Lower leg skin (tissue), 4 donors: ENCODE measurements at places on chromosomes 7 and 10. TPM values are rescaled to one million over a fixed set of nuclear protein-coding genes. Genes with fewer than 3 reads are reported as not detected.

Gene PHYHIPL
- not detected for total RNA-seq

- no peak for DNase-seq
These were observed 2.2 kb downstream of the FGFBP3 start for GRCh38 chr10:91907033-91907594.

DNA sequence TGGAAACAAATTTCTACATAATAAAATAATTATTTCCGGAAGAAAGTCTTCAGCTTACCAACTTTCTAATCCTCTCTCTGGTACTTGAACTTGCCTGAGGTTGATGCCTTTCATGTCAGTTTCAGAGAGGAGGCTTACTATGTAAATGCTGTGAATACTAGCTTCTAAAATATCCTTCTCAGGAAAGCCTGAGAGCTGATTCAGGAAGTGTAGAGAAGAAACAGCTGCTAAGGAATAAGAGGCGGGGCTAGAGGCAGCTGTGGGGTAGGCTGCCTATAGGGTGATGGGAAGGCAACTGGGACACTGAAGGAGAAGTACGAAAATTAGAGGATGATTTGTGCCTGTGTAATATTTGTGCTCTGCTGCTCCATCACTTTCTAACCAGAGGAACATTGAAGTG, 69.3 kb downstream of the AVL9 start:
- DNase-seq: no peak

- DNase-seq: no peak
These were observed 19.9 kb downstream of the SPAG6 start for GRCh38 chr10:22365233-22365632.

Gene PSD
- 0.56 TPM for total RNA-seq

Gene CHST15
- 29.8 TPM for total RNA-seq

- DNase-seq: peak; percentile 96
These were observed at the start of gene MAGI2 for GRCh38 chr7:79453558-79454360. Gene MAGI2 (minus strand): TSS chr7:79453667. CDS start chr7:79453320, 347 bp downstream.

- DNase-seq: no peak
These were observed 11.8 kb upstream of the GPNMB start for GRCh38 chr7:23234569-23235296.

DNA sequence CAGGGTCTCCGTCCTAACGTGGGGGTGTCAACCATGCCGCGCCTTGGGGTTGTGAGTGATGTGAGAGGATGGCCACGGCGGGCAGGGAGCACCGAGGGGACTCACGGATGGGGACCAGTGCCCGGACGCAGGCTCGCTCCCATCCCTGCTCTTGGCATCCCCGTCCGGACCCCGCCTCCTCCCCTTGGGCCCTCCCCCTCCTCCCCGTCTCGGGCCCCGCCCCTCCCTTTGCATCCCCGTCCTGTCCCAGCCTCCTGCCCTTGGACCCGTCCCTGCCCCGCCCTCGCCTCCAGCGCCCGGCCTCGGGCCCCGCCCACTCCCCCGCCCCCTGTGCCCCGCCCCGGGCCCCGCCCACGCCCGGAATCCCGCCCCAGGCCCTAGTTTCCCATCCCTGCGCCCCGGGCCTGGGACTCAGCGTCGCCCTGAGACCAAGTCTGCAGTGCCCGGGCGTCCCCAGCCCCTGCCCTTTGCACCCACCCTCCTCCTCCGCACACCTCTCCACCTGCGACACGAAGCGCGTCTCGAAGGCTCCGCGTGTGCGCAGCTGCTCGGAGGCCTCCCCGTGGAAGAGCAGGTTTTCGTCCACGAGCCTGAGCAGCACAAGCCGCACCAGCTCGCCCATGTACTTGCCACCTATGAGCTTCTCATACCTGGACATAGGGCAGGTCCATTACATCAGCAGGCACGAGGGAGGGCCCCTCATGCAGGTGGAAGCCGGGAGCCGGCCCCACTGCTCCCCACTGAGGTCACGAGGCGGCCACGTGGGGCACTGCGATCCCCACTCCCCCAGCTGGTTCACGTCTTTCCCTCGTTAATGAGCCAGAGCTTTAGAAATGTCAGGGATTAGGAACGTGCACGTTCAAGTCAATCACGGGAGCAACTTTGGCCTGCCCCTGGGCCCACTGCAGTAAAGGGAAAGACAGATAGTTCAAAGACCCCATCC, 5.1 kb upstream of the MYL7 start:
- peak; percentile 94 for DNase-seq

DNA sequence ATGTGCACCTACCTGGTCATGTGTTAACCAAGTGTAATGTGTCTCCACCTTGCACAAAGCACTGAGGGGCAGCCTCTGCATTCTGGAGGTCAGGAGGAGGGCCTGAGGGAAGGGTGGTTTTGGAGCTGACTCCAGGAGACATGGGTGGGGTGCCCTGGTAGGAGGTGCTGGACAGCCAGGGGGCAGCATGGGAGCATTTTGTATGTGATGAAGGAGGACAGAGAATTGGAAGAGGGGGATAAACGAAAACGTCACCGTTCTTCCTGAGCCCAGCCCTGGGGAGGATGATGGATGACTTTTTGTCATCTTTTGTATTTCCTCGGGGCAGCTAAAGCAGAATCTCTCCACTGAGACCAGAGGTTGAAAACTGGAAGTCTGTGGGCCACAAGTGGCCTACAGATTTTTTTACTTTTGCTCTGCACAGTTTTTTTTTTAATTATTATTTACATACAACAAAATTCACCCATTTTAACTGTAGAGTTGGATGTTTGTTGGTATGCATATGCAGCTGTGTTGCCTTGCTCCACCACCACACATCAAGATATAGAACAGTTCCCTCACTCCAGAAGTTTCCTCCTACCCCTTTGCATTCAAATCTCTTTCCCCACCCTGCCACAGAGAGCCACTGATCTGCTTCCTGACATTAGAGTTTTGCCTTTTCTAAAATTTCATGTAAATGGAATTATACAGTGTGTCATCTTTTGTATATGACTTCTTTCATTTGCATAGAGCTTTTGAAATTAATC, 242.5 kb downstream of the VTI1A start:
- no peak for DNase-seq

GRCh38 chr7:134175334-134176036, 48.3 kb downstream of the LRGUK start:
- DNase-seq: no peak

DNA sequence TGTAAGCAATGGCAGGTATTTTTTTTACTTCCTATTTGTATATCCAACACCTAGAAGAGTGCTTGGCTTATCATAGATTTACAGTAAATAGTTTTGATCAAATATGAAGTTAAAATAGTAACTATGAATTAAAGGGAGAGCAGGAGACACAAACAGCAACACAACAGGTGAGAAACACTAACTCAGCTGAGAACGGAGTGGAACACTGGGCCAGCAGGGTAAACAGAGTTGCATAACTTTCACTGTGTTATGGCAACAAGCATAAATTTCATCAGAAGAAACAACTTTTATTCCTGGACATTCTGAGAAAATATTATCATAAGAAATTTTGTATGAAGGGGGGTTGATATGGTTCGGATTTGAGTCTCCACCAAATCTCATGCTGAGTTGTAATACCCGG, 52.2 kb upstream of the SMIM30 start:
- DNase-seq: no peak

GRCh38 chr7:141073641-141074161, at the start of gene TMEM178B:
Gene TMEM178B (plus strand): TSS chr7:141074064.
- no peak for DNase-seq

Gene KLF14
- not detected for total RNA-seq

- DNase-seq: no peak
These were observed 66.0 kb downstream of the ST7 start for GRCh38 chr7:117019287-117019686.

GRCh38 chr10:97729014-97729413, 7.9 kb upstream of the ZFYVE27 start:
- no peak for DNase-seq

Gene OR6B1
- not detected for total RNA-seq

Gene SEMA3A
- total RNA-seq: 1.6 TPM

- no peak for DNase-seq
These were observed 27.5 kb downstream of the CPEB3 start for GRCh38 chr10:92263396-92263795.

- no peak for DNase-seq
These were observed 53.1 kb downstream of the APBB1IP start for GRCh38 chr10:26491276-26491675.

Gene CCDC136
- 1.4 TPM for total RNA-seq

- DNase-seq: no peak
These were observed 102.4 kb upstream of the LRGUK start for GRCh38 chr7:134024739-134025138.

Gene MYO3A
- total RNA-seq: 2.2 TPM

Gene PGAM1
- total RNA-seq: 237 TPM

Gene THNSL1
- 1.8 TPM for total RNA-seq

DNA sequence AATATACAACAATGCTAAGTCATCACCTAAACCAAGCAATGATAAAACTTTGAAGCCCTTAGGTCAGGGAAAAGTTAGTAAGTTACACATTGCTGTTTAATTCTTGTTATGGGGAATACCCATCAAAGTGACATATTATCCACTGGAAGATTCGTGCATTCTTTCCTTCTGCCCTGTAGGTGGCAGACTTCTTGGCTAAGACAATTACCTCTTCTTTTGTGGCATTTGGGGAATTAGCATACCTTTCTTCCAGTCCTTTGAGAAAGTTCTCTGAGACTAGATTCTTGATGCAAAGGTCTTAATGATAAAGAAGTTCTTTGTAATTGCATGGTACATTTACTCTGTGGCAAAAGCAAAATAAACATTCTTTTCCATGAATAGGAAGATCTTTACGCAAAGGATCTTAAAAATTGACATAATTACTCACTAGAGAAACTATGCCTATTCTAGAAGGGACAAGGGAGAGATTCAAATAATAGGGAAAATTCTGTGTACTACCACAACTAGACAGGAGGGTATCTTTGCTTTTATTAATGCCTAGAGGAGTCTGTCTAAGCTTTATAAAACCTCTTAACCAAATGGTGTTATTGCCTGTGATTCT, 395.9 kb downstream of the GRM8 start:
- DNase-seq: no peak

DNA sequence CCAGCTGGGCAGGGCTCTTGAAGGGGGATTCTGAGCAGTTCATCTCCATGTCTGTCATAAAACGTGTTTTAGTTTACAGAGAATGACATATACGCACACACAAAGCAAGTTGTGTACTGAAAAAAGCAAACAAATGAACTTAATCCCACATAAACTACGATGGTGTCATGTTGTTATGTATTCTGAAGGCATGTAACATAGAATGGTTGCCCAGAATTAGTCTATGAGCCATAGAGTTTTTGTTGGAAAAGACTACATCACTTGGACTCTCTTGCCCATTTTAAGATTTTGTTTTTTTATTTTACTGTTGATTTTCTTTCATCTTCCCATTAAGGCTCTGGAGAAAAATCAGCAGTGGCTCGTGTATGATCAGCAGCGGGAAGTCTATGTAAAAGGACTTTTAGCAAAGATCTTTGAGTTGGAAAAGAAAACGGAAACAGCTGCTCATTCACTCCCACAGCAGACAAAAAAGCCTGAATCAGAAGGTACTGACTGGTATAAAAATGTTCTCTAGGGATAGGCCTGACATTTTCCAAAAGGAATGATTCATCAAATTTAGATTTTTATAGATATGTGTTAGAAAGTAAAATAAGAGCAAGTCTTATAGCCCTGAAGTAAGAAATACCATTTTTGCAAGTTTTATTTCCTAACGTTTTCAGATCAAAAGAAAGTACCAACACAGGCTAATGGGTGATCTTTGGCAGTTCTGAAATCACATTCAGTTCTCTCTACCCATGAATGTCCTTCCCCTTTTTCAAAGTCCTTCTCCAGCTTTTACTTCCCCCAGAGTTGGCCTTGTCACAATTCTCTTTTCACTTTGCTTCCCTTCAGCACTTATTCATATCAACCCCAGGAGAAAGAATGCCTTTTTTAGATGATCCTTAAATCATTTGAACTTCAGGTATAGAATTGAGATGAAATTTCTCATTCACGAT, 18.9 kb downstream of the CEP55 start:
- DNase-seq: no peak

DNA sequence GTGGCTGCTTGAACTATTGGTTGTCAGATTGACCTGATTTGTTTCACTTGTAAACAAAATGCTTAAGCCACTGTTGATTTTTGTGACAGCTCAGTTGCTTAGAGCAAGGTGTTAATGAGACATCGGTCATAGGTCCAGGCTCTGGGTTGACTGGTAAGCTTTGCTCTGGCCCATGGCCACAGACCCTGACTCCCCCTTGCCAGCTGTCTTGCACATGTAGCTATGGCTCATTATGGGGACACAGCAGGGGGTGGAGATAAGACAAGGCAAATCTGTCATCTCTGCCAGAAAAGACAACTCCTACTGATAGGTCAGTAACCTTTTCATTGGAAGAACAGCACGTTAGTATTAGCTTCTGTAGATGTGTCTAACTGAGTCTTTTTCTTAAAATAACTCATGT, 95.3 kb downstream of the KAT6B start:
- DNase-seq: no peak

GRCh38 chr7:17506095-17506494, 207.6 kb downstream of the AHR start:
- DNase-seq: no peak

Gene SPDYE11
- not detected for total RNA-seq
